ENCODE measurements at places on chromosomes 2 and 18. TPM values are rescaled to one million over a fixed set of nuclear protein-coding genes. Genes with fewer than 3 reads are reported as not detected.

DNA sequence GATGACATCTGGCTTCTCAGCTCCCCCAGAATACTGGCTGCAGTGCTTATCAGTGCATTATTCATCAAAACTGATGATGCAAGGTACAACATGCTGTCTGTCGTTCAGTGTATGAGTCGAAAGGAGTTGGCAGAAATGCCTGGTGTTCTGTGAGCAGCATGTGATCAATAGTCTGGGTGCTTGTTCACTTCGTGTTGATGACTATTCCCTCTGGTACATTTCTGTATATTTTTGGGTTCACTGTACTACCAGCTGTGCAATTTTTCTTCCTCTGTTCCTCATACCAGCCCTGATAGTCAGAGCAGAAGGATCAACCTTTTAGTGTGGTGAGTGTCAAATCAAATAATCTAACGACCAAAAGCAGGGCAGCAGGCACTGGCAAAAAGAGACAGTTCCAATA, 59.0 kb upstream of the KLHL14 start:
- no peak for DNase-seq

DNA sequence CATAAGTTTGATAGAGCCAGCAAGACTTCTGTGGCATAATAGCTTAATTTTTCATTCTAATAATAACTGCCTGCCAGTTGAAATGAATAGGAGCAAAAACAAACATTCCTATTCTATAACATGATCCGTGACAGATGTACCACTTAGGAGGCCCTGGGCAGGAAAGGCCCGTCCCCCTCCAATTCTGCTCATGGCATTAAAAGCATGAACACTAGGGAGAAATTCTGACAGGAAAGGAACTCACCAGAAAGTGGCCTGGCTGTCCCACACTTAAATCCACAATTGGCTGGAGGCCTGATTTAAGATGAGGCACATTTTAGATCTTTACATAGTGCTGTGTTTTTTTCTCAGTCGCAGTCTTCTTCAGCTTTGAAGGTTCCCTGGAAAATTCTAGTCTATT, 261.9 kb upstream of the ETAA1 start:
- DNase-seq: no peak

Gene AFTPH
- total RNA-seq: 30.6 TPM

DNA sequence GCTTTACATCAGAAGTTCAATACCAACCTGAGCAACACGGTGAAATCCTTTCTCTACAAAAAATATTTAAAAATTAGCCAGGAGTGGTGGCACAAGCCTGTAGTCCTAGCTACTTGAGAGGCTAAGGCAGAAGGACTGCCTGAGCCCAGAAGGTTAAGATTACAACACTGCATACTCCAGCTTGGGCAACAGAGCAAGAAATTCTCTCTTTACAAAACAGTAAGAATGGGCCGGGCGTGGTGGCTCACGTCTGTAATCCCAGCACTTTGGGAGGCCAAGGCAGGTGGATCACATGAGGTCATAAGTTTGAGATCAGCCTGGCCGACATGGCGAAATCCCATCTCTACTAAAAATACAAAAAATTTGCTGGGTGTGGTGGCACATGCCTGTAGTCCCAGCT, 113.2 kb downstream of the USP34 start:
- no peak for DNase-seq

GRCh38 chr18:67373636-67374035, 142.9 kb downstream of the DSEL start:
- no peak for DNase-seq

DNA sequence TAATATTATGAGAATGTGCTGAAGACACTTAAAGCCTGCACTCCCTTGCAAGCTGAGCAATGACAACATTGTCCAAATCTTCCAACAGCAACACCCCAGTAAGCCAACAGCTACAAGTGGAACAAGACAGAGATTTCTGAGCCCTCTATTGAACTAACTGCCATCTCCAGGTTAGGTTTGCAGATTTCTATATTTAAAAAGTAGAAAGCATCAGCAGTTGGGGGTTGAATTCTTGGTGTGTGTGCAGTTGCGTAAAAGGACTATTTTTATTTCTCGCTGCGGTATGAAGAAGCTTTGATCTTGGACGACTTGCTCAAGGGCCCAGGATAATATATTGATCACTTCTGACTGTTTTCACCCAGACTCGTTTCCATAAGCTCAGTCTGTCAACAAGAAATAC, 106.2 kb upstream of the ZFP36L2 start:
- DNase-seq: no peak

- no peak for DNase-seq
These were observed 170.0 kb upstream of the ALKAL2 start for GRCh38 chr2:457792-458424.

- no peak for DNase-seq
These were observed 68.7 kb downstream of the ASB1 start for GRCh38 chr2:238495422-238495821.

DNA sequence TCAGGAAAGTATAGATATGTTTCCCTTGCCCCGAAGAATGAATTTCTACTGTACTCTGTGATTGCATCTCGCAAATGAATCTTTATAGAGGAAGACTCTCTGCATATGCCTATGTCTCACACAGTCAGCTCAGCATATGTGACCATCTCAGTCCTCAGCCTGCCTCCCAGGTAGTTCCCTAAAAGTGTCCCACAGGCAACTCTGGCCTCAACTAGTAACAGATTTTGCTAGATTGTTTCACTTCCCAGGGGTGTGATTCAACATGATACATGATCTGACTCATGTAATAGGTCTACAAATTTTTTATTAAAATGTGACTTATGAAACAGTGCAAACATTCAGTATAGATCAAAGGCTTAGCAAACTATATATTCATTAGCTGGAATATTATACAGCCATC, 296.6 kb upstream of the CRIM1 start:
- no peak for DNase-seq

All from activated CD8-positive, alpha-beta T cell treated with anti-CD3 and anti-CD28 coated beads for 36 hours (primary cell).